ENCODE measurements at places on chromosomes 7 and 10. TPM values are rescaled to one million over a fixed set of nuclear protein-coding genes. Genes with fewer than 3 reads are reported as not detected.

- DNase-seq, result no peak
Observed at GRCh38 chr7:28068811-28069216, 111.8 kb downstream of the JAZF1 start.

- DNase-seq, result no peak
Observed at GRCh38 chr10:111837985-111838384, 345.6 kb downstream of the GPAM start.

GRCh38 chr10:94483970-94484369 lies 61.6 kb upstream of the HELLS start:
- DNase-seq, result no peak

DNA sequence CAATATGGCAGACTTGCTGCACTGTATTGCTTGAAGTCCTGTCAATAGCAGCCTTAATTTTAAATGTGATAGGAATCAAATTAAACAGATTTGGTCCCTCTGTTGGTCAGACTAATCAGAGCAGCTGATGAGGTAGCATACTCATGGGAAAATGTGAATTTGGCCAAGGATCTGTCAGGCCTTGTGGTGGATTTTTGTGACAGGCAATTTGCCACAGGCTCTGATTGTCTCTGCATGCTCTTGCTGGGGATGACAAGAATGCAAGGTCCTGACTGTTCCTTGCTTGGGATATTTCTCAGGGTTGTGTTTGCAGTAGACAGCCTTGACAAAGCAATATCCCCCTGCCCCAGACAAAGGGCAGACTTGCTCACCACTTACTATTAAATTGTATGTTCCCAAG lies 41.5 kb upstream of the GARS1 start:
- DNase-seq, result no peak

CTNNA3 gene
- total RNA-seq, result 0.08 TPM

GRCh38 chr10:127947211-127947610 lies 40.3 kb downstream of the PTPRE start:
- no peak for DNase-seq

DLX6 gene
- total RNA-seq, result 3.0 TPM

- DNase-seq, result no peak
Observed at GRCh38 chr10:45809837-45810236, 37.5 kb downstream of the AGAP4 start.

SPACDR gene
- 0.53 TPM for total RNA-seq

DNA sequence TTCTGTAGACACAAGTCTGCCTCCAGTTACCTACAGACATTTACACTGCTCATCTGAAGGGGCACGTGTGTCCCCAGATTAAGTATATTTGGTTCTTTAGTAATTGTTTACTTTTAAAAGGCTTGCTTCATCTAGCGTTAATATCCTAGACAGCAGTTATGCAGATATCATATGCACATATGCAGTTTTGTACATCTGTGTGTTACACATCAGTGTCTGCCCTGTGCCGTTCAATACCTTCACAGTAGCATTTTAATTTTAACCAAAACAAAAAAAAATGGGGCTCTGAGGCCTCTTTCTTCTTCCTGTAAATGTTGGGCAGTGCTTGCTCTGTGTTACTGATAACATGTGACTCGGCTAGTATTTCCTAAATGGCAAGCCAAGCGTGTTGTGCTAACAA lies 331.4 kb upstream of the MGMT start:
- DNase-seq, result no peak

DNA sequence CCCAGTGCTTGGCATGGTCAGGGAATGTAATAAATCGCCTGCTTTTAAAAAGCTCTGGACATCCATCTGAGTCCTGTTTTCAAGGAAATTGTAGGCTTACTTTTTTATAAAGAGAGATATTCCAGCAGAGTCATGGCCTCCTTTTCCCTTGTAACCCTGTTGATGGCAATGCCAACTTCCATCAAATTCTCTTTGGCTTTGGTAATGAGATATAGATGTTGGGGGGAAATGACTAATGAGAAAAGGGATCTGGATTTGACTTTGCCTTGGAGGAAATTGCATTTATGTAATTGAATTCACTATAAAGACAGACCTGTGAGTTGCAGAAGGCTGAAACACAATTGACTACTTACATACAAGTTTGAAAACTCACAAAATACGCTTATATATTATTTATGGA lies 347.5 kb downstream of the GPR158 start:
- DNase-seq, result no peak

AGR2 gene
- 19.3 TPM for total RNA-seq

- no peak for DNase-seq
Observed at GRCh38 chr7:125845686-125846085, 916.1 kb upstream of the POT1 start.

LIPF gene
- not detected for total RNA-seq

DNA sequence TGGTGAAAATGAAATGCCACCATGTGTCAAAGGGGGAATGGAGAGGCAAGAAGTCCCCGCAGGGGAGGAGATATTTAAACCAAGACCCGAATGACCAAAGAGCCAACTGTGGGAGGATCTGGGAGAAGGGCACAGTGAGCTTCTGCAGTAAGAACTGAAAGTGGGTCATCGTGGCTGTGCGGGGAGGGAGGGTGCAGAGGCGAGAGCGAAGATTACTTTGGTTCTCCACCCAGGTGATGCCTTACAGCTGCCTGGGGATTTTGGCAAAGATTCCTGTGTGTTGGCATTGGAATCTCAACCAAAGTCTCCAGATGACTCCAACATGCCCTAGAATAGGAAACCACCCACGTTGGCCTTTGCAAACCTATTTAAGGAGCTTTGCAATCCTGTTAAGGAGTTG lies 44.2 kb upstream of the ADAM12 start:
- DNase-seq, result no peak

SORBS1 gene
- 44.5 TPM for total RNA-seq

DNA sequence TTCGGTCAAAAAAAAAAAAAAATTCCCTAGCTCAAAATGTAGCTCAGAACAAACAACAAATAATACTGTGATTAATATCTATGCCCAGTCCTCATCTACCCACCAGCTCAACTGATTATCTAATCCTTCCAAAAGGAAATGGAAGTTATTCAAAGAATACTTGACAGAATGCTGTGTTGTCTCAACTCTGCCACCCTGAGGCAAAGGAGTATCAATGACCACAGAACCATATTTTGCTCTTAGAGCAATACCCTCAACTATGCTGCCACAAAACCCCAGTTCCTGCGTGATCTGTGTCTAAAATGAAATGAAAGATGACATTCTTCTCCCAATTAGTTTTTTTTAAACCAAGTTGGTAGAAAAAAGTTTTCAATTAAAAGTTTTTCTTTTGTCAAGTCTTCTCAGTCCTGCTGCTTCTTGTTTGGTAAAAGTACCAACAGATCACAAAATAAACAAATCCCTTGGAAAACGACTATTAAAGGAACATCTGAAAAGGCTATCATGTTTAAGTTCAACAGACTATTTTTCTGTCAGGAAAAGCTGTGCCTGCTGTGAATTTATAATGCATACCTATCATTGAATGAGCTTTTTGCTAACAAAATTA lies 21.6 kb downstream of the RBM28 start:
- no peak for DNase-seq

PYROXD2 gene
- total RNA-seq, result 4.3 TPM

CEP55 gene
- total RNA-seq, result 2.4 TPM

- DNase-seq, result no peak
Observed at GRCh38 chr10:131882151-131882550, 18.7 kb upstream of the PPP2R2D start.

DNA sequence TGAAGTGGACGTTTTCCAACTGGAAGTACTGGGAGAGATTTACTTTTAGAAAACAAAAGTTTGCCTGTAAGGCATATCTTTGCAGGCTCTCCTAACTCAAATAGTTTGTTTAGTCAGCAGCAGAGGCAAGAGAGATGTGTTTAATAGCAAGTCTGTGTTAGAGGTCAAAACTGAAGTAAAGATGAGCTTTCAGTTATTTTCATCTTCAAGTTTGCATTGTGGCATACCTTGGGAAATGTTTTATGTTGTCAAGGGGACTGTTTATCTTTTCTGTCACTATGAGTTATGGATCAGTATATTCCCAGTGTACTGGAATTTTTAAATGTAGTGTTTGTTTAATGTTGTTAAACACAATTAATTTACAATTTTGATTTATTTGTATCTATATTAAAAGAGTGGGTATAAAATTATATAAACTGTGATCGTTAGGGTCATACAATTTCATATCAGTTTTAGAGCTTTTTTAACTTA lies 169.7 kb upstream of the PPP1R3A start:
- no peak for DNase-seq

- no peak for DNase-seq
Observed at GRCh38 chr7:45506059-45506458, 68.1 kb upstream of the ADCY1 start.

- DNase-seq, result no peak
Observed at GRCh38 chr10:109743146-109743545, 180.2 kb downstream of the XPNPEP1 start.

PTPN20 gene
- 3.2 TPM for total RNA-seq

PRSS37 gene
- total RNA-seq, result not detected

DNA sequence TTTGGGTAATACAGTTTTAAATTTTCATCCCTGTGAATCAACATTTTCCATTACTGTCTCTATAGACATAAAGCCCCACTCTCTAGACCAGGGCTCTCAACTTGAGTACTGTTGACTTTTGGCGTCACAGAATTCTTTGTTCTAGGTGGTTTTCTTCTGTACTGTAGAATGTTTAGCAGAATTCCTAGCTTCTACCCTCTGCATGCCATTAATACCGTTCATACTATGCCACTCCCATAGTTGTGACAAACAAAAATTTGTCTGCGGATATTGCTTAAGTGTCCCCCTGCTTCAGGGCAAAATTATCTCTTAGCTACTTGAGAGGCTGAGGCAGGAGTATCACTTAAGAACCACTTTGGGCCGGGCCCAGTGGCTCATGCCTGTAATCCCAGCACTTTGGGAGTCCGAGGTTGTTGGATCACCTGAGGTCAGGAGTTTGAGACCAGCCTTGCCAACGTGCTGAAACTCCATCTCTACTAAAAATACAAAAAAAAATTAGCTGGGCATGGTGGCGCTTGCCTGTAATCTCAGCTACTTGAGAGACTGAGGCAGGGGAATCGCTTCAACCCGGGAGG lies 57.3 kb upstream of the NRG3 start:
- no peak for DNase-seq

GRCh38 chr10:107618504-107618994 lies 454.0 kb upstream of the SORCS1 start:
- no peak for DNase-seq

DNA sequence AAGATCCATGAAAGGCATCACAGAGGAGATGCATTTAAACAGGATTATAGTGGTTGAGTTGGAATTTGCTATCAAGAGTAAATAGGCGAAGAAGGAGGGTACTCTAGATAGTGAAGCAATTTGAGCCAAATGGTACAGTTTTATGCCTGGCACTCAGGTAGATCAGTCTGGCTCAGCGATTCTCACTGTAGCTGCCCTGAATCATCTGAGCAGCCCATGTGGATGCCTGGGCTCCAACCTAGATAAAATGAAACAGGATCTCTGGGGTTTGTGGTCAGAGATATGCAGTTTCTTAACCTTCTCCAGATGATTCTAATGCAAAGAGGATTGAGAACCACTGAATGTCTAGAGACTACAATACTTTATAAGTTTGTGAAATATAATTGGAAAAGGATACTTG lies 282.0 kb upstream of the FZD1 start:
- no peak for DNase-seq

TRPV5 gene
- not detected for total RNA-seq

DNA sequence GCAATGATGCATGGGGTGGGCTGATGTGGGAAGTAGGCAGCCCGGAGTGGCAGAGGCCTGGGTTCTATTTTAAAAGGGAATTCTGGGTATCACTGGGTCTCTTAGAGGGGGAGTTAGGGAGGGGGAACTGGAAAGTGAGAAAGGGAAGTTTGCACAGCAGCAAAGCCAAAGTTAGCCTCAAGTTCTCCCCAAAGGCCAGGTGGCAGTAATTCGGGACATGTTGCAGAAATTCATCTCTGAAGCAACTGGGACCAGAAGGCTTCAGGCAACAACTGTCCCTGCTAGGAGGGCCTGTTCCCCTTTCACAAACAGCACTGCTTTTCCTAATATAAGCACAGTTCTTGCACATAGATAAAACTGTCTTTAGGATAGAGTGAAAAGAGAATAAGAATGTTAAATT lies 67.4 kb downstream of the NOD1 start:
- no peak for DNase-seq

- no peak for DNase-seq
Observed at GRCh38 chr7:26409661-26410547, 118.2 kb downstream of the SNX10 start.

- DNase-seq, result no peak
Observed at GRCh38 chr10:69726850-69727249, 74.9 kb upstream of the COL13A1 start.

- no peak for DNase-seq
Observed at GRCh38 chr7:78770422-78771410, 682.8 kb downstream of the MAGI2 start.

ELMO1 gene
- 29.2 TPM for total RNA-seq

DNA sequence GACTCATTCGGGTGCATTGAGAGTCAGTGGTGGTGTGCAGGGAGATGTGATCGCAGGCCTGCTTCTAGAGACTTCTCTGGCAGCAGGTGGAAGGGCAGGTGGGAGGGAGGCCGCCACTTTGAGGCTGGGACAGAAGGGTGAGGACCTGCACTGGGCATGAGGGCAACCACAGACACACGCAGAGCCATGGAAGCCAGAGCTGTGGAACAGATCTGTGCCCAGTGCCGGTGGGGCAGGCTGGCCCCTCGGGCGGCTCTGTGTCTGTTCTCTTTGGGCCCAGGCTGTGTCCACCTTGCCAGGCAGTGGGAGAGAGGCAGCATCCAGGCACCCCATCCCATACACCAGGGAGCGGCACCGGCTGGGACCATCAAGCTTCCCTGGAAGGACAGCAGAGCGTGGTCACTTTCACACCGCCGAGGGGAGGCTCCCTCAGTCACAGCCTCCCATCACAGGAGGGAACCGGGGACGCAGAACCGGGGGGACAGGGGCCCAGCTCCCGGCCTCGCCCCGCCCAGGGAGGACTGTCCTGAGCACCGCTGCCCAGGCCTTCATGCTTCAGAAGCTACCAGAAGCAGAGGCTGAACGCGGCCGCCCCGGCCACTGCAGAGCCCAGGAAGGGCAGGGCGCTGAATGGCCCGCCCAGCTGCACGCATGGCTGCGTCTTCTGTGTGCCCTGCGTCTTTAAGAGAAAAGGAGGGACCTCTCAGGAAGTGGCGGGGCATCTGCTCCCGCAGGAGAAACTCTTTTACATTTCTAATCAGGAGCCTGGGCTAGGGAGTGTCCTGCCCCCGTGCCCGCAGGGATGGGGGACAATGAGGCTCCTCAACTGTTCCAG lies 32.1 kb downstream of the EN2 start:
- DNase-seq, result no peak

TFPI2 gene
- total RNA-seq, result not detected

FGL2 gene
- total RNA-seq, result 8.6 TPM

GRCh38 chr7:106611911-106612310 lies 49.0 kb downstream of the CCDC71L start:
- DNase-seq, result no peak

All from suprapubic skin (tissue), 4 donors.